Hematopoietic multipotent progenitor cell treated with erythropoietin and hydrocortisone succinate and interleukin-3 and kit ligand, for 6 days (in vitro differentiated cells): ENCODE measurements at places on chromosomes 11 and 22.
A peak's percentile ranks its signal among the peaks of the same experiment; 100 is the strongest.

- peak; percentile 65 for DNase-seq
These were observed 3.4 kb downstream of the IRF7 start for GRCh38 chr11:612201-612960.

- DNase-seq = no peak
These were observed 607 bp downstream of the CCDC82 start for GRCh38 chr11:96388891-96389719.

DNA sequence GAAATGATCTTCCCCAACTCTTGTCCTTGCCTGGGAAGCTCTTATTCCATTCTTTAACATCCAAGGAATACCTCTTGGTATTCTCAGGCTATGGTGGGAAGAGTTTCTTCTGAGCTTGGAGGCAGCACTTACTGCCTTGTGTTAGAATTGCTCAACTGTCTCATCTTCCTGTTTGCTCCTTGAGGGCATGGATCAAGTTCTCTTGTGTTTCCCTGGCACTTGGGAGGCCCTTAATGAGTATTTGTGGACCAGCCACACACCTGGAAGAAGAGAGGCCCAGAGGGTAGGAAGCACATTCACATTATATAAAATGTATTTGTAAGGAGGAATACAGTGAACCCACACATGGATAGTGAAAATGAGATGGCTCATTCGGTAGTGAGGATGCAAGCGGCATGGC lies 3.4 kb upstream of the SORL1-AS1 start:
- DNase-seq = no peak

GRCh38 chr22:26890870-26891269 lies 233.5 kb downstream of the MIAT start:
- DNase-seq = no peak

DNA sequence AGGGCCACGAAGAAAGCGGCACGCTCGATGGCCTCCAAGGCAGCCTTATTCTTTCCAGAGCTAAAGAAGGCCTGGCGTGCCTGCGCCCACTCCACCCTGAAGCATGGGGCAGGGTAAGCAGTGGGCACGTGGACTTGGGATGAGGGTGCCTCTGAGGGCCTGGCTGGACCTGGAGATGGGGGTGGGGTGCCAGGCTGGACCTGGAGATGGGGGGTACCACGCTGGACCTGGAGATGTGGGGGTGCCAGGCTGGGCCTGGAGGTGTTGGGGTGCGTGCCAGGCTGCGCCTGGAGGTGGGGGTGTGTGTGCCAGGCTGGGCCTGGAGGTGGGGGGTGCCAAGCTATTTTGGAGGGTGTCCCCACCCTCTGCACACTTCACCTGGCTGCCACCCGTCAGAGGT lies 5.3 kb downstream of the CPT1B start:
- DNase-seq = no peak

DNA sequence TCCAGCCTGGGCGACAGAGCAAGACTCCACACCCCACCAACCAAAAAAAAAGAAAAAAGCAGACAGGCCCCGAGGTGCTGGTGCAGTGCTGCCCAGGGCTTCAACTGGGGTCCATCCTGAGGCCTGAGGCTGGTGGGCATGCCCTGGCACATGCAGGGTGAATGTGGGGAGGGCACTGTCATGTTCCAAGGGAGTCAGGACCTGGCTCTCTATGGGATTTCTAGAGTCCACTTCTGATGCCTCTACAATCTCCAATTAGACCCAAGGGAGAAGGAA lies 10.1 kb downstream of the CENPM start:
- peak; percentile 0 for DNase-seq

GRCh38 chr22:30234786-30235470 lies 11.6 kb downstream of the LIF start:
- no peak for DNase-seq

DNA sequence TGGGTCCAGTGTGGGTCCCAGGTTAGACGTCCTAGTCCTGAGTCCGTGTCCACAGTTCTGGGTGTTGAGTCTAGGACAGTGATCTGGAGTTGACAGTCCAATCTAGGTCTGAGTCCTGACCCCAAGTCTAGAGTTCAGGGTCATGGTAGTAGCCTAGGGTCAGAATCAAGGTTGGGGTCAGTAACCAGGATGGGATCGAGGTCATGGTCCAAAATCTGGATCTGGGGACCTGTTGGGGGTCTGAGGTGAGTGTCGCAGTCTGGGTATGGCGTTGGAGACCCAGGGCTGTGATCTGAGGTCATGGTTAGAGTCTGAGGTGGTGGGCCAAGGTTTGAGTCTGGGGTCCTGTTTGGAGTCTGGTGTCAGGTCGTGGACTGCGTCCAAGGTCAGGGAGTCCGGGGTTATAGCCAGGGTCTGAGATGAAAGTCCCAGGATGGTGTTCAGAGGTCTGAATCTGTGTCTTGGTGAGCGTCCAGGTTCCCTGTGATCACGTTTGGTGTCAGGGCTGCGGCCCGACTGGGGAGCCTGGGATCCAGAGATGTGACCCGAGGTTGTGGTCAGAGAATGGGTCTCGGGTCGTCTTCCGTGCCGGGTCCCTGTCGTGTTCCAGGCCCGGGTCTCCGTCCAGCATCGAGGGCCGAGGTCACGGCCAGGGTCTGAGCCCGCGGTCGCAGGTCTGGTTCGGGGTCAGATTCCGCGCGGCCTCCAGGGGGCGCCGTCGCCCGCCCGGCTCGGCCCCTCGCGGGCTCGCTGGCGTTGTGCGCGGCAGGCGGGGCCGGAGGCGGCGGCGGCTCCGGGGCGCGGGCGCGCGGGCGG lies 432 bp upstream of the GRK2 start:
- DNase-seq = peak; percentile 75

- DNase-seq = peak; percentile 94
These were observed 29.5 kb upstream of the WNT7B start for GRCh38 chr22:46006379-46007002.

DNA sequence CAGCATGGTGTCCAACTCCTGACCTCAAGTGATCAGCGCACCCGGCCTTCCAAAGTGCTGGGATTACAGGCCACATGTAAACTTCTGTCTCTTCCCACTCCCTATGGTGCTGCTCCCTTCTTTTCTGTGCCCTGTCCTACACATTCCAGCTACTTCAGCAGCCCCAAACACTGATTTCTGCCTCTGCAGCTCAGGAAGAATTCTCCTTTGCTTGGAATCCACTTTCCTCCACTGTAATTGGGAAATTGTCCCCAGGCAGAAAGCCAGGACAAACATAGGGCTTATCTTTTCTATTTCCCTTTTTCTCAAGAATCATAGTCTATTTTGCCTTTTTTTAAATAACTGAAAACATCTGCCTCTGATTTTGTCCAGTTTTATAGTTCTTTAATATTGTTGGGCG lies 21.3 kb upstream of the DRG1 start:
- no peak for DNase-seq

- DNase-seq = no peak
These were observed 537.7 kb downstream of the BUD13 start for GRCh38 chr11:116234989-116235568.

- DNase-seq = peak; percentile 70
These were observed 20.4 kb downstream of the TUG1 start for GRCh38 chr22:30989474-30989873.

GRCh38 chr11:17691976-17692375 lies 27.4 kb upstream of the MYOD1 start:
- DNase-seq = no peak

DNA sequence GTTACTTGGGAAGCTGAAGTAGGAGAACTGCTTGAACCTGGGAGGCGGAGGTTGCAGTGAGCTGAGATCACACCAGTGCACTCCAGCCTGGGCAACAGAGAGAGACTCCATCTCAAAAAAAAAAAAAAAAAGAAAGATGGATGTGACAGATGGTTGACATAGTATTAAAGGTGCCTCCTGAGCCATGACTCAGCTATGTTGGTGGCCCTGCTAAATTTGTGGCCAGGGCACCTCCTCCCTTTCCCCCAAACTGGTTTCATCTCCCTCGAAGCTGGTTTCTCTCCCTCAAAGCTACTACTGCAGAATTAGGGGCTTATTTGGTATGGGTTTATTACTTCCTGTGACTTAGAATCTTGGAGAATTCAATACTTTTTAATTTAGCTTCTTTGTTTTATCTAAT lies 31.5 kb downstream of the SDHD start:
- DNase-seq = no peak

DNA sequence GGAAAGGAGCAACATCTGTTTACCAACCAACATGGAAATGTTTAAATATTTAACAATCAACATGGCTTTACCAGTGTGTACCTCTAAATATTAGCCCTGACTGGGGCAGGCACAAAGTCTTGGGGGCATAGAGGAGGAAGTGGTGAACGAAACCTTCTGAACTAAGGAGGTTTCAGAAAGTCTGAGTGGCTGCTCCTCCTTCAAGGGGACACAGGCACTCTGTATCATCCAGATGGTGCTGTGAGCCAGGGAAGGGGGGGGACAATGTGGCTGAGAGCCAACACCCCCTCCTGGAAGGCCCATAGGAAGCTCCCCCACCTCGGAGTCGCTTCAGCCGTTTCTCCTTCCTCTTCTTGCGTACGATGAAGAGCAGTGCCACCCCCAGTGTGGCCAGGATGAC lies 107.7 kb downstream of the CEP164 start:
- DNase-seq = no peak

GRCh38 chr11:17739945-17740338 lies 5.4 kb downstream of the KCNC1 start:
- no peak for DNase-seq

DNA sequence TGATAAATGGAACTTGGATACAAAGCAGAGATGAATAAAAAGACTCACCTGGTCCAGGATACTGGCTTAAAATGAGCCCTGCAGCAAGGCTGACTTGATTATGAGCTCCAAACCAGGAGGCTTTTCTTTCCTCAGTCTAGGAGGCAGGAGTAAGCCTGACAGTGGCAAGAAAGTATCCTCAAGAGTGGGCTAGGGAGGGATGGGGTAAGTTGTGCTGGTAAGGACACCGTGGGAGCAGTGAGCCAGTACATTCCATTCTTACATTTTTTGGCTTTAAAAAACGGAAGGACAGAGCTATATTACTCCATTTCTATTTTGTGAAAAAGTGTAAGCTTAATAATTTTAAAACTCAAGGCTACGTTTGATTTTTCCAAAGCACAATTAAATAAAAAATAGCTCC lies 187.1 kb upstream of the DDI1 start:
- no peak for DNase-seq

- DNase-seq = no peak
These were observed 59.3 kb downstream of the PDGFD start for GRCh38 chr11:104104664-104105063.

- no peak for DNase-seq
These were observed 726.1 kb upstream of the CCDC90B start for GRCh38 chr11:84012171-84012826.

DNA sequence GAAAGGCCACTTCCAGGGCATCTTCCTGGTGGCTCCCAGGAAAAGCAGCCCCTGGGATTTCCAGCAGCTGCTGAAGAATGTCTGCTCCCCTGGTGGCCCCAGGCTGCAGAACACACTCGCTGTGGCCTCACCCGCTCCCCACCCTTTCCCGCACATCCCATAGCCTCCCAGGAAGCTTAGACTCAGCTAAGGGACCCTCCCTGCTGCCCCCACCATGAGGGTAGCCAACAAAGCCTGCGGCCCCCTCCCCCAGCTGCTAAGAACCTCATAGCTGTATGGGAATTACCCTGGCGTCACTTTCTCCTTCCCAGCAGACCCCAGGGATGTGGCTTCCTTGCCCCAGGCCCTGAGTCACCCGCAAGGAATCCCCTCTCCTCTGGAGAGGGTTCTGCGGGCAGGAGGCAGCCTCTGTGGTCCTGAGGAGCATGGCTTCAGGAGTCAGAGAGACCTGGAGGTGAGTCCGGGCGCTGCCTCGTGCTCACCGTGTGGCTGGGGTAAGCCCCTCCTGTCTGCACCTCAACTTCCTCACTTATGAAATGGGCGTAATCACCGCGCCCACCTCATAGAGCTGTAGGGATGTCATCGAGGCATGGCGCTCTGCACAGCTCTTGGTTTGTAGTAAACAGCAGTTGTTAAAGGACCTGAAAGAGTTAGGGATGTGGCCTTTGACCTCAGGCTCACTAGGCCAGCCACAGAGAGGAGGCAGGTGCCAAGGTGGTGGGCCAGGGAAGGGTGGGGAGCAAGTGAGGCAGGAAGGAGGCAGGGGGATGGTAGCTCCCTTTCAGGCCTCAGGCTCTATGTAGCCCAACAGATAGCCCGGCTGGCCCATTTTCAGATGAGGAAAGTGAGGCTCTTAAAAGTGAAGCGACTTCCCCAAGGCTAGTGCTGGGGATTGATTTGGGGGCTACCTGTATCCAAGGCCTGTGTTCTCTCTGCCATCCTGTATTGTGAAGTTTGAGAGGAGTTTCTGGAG lies 71.2 kb downstream of the LRRC32 start:
- no peak for DNase-seq

DNA sequence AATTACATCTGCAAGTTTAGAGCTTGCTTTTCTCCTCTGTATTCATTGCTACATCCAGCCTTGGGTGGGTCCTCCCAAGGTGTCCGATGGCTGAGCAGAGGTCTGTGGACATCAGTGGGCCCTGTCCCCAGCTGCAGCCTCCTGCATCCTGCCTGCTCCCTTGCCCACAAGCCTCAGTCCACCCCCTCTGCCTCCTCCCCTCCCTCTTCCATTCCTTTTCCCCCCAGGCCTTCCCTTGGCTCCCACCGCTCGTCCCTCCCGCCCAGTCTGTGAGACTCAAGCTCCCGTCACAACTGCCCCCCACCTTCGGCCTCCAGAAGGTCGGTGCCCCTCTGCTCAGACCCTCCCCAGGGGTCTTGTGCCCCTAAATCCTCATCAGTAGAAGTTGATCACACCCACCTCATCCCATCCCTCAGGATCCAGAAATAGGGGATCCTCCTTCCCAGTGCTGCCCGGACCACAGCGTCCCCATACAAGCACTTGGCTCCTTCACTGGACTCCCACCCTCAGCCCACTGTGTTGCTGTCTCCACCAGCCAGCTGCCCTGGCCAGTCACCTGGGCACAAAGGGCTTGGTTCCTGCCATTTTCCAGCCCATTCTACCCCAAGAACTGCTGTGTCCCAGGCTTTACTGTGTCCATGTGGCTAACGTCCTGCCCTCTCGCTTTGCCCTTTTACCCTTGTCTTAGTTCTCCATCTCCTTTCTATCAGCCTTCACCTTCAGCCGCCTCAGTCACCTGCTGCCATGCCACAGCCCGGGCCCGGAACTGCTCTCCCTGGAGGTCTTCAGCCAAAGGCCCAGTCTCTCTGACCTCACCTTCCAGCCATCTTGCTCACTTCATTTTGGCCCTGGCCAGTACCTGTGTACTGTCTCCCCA lies 2.2 kb upstream of the OMP start:
- DNase-seq = no peak
